Stimulated activated CD8-positive, alpha-beta memory T cell treated with anti-CD3 and anti-CD28 coated beads, Interleukin-7, amount 100 ng/mL, for 1 hour (primary cell): ENCODE measurements at places on chromosomes 3 and 15.

DNA sequence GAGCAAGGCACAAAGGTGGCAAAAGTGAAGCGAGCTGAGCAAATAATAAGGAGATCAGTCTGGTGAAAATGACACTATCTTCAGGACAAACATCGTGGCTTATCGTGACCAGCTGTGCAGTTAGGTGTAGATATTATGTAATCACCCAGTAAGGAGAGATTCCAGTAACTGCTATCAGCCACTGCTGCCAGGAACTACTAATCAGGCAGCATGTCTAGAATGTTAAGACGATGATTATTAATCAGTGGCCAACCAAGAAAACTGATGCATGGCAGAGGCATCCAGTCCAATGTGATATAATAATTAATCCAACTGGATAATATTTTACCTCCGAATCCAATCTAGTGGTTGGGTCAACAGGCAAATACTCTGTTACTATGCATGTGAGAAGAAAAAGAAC, 252.7 kb upstream of the ZPLD1 start:
- no peak for DNase-seq

DNA sequence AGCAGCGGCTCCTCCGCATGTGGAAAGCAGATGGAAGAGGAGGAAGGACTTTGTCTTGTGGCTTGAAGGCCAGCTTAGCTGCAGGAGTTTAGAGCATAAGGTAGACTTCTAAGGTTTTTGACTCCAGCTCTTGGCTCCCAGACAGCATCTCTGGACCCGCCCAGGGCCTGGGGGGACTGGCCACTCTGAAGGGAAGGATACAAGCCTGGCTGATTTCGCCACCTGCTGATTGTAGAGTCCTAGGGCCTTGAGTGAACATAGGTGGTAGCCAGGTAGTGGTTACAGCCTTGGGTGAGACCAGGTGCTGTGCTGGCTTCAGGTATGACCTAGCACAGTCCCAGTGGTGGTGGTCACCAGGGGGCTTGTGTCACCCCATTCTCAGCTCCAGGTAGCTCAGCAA, 48.4 kb upstream of the RPL35A start:
- DNase-seq, result no peak

DNA sequence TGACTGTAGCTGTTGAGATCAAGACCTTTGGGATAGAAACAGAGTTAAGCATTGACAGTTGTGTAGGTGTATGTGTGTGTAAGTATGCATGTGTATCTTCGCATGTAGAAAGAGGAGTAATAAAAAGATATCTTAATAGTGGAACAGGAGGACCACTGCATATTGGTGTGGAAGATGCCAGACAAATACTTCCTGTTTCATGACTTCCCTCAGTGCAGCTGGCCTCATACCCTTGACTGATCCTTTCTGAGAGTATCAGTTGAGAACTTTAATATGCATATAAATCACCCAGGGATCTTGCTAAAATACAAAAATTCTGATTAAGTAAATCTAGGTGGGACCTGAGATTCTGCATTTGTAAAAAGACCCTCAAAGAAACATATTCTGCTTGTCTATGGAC, 8.5 kb upstream of the ZBED2 start:
- DNase-seq, result no peak

DNA sequence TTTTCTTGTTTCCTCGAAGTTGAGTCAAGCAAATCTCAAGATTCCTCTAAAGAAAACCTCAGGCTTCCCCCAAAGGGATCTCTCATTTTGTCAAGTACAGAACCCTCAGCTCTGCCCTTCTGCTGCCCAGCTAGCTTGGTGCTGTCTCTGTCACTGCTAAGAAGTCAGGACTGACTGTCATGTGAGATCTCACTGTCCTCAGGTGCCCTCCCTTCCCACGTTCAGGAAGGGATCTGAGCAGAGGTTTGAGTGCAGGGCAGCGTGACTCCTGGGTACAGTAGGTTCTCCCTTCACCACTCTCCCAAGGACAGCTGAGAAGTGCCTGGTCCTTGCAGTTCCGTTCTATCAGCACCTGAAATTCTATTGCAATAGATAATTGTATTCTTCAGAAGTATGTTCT, 229.7 kb downstream of the SLCO3A1 start:
- DNase-seq, result no peak

DNA sequence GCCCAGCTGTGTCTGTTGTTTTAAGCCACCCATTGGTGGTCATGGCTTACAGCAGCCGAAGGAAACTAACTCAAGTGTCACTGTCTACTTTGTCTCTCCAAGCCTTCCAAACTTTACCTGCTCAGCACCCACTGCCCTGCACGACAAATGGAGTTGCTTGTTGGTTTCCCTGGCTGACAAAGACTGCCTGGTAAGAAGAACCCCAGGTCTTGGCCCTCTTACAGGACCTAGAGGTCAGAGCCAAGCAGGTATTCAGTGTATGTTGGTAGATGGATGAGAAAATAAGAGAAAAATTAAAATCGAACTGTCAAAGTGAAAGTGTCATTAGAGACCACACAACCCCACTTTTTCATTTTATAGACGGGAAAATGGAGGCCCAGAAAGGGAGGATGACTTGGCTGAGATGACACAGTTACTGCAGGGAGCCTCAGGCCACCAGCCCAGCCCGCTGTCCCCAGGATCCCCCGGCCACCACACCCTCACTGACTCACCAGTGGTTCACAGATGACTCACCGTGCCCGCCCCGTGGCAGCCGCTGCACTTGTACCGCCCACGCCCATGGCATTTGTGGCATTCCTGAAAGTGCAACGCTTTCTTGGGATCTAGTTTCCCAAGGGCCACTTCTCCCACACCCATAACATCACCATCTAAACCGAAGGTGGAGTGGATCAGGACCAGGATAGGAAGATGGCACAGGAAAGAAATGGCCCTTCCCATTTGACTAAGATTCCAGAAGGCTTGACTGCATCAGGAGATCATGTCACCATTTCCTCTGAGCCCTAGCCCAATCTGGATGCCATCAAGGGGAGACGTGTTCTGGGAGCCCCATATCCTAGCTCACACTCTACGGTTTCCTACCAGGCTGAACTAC, 15.2 kb downstream of the SSUH2 start:
- peak; percentile 19 for DNase-seq

DNA sequence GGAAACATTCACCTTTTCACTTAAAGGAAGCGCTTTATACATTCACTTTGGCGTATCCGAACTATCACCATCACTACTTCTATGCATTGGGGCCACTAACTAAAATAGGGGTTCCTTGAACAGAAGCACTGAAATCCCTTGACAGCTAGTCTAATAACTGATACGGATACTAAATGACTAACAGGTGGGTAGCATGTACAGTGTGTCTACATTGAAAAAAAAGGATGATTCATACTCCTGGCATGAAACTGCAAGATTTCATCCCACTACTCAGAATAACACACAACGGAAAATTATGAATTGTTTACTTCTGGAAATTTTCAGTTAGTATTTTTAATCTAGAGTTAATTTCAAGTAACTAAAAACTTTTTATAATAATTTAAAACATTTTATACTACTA, 96.7 kb downstream of the SMARCC1 start:
- no peak for DNase-seq

- peak; percentile 30 for DNase-seq
Measured at GRCh38 chr15:41557673-41558399, 1.2 kb upstream of the TYRO3 start.

DNA sequence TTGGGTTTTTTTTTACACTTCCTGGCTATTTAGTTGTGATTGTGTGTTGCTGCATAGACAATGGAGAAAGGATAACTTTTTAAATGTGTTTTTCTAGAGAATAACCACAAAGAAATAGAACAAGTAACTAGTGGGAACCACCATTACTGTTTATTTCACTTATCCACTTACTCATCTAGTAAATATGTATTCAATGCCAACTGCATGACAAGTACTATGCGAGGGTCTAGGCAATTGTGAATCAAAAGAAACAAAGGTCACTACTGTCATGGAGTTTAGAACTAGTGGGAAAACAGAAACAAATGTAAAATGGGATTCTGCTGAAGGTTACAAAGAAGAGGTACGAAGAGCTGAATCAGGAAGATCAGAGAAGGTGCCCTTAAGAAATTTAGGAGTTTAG, 600.9 kb upstream of the ROBO2 start:
- no peak for DNase-seq

- no peak for DNase-seq
Measured at GRCh38 chr15:35671981-35672380, 126.0 kb upstream of the DPH6 start.

- no peak for DNase-seq
Measured at GRCh38 chr3:129461461-129462146, 21.6 kb downstream of the IFT122 start.

- DNase-seq, result no peak
Measured at GRCh38 chr15:48176957-48177356, 1.1 kb downstream of the MYEF2 start.

- DNase-seq, result no peak
Measured at GRCh38 chr15:65028338-65028737, 1.1 kb downstream of the MTFMT start.

- no peak for DNase-seq
Measured at GRCh38 chr3:31671976-31672375, 139.3 kb downstream of the STT3B start.

DNA sequence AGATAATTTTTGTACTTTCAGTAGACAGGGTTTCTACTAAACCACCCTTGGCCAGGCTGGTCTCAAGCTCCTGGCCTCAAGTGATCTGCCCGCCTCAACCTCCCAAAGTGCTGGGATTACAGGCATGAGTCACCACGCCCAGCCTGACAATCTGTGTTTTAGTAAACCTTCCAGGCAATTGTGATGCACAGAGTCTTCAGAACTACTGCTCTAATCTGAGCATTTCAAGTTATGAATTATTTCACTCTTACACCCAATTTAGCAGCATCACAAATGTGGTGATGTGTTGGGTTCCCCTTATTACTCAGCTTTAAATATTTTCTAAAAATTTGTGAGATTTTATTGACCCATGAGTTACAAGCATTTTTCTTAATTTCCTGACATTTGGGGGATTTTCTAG, 94.4 kb downstream of the ULK4 start:
- no peak for DNase-seq

DNA sequence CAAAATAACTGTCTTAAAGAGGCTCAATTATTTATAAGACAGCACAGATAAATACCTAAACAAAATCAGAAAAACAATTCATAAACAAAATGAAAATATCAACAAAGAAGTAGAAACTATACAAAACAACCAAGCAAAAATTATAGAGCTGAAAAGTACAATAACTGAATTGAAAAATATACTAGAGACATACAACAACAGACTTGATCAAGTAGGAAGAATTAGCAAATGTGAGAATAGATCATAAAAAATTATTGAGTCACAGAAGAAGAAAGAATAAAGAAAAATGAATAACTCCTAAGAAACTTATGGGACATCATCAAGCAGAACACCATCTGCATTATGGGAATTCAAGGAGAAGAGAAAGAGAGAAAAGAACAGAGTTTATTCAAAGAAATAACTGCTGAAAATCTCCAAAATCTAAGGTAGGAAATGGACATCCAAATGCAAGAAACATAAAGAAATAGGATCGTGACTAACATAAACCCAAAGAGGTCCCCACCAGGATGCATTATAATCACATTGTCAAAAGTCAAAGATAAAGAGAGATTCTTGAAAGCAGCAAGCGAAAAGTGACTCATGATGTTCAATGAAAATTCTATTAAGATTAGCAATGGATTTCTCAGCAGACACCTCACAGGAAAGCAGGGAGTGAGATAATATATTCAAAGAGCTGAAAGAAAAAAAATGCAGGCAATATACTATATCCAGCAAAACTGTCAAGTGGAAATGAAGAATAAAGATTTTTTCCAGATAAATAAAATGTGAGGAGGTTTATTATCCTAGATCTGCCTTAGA, 85.9 kb downstream of the DCLK3 start:
- DNase-seq, result no peak

- no peak for DNase-seq
Measured at GRCh38 chr3:99730870-99731269, 86.8 kb upstream of the CMSS1 start.

DNA sequence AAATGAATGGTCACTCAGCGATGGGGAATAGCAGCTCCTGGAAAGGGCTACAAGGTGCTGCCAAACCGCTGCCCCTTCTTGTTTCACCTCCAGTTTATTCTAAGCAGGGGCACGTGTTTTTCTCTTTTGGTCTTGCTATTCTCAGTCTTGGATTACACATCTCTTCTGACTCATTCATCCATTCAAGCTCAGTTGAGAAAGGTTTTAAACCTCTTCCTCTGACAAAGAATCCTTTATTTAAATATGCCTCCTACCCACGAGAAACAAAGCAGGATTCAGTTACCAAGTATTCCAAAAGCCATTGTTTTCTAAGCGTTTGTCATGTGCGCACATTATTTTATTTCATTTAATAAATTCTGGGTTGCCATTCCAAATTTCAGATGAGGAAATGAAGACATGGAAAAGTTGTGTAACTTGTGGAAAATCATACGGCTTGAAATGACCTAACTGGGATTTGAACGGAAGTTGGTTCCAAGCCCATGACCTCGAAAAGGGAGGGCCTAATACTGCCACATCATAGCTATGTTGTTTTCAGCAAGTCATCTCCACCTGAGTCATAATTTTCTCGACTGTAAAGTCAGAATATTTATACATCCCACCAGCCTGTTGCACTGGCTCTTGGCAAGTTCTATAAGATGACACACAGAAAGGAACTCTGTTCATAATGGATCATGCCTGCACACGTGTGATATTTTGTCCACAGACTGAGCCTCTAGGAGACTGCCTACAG, 292.0 kb upstream of the SLCO3A1 start:
- no peak for DNase-seq

DNA sequence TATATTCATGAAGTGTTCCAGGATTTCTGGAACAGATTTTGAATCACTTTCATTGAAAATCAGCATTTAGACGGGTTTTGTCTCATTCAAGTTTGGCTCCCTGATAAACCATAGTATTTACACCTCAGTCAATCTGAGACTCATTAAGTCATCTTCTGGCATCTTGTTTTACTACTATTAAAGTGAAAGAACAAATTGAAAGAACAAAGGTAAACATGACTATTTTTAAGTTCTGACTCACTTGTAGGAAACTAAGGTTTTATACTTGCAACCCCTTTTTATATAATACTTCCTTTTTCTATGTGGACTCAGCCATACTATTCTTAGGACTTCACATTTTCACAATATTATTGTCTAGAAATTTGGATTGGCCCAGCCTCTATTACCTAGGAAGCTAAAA, 854.4 kb downstream of the SQOR start:
- DNase-seq, result no peak

DNA sequence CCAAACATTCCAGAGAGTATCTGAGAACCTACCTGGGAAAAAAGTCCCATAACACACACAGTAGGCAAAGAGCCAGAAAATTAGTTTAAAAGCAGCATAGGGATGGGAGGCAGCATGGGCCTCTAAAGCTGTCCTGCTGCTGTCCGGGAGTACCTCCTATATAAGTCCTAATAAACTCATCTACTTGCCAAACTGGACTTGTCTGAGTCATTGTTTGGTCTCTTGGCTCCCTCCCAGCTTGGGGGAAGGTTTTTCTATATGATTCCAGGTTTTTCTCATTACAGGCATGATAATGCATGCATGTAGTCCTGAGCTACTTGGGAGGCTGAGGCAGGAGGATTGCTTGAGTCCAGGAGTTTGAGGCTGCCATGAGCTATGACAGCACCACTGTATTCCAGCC, 17.5 kb upstream of the HACD2 start:
- DNase-seq, result no peak

GRCh38 chr3:87197531-87197930, 29.6 kb upstream of the CHMP2B start:
- no peak for DNase-seq
